ENCODE measurements at places on chromosomes 12 and 14.

- DNase-seq: no peak
Measured at GRCh38 chr12:75162845-75163244, 46.8 kb downstream of the KCNC2 start.

- no peak for DNase-seq
Measured at GRCh38 chr12:44460261-44460660, 415.9 kb downstream of the NELL2 start.

GRCh38 chr14:51636109-51636508 lies 15.6 kb upstream of the FRMD6 start:
- DNase-seq: no peak

DNA sequence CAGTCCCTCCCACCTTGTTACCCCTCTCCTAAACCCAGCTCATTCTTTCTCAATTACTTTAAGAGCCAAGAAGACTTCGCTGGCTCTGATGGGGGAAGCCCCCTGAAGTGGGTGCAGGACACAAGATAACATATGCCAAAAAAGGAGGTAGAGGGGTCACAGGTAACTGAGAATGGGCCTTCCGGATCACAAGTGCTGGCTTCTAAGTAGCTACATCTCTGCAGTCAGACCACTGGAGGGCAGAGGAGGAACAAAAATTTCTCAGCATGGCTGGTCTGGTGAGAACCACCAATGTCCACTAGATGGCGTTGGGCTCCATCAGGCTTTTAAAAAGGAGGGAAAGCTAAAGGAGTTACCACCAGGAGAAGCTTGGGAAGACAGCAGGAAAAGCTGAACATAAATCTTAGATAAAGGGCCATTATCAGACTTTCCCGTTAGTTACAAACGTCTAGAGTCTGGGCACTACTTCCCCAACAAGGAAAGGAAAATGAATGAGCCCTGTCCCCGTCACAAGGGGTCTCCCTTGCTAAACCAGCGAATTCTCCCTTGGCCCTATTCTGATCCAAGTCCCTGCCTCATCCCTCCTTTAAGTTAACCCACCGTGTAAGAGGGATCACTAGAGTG lies 11.6 kb upstream of the CDH24 start:
- DNase-seq: peak; percentile 70

Data from left ventricle myocardium superior (tissue), 1 donor.